ENCODE measurements at places on chromosomes 16 and 17.

DNA sequence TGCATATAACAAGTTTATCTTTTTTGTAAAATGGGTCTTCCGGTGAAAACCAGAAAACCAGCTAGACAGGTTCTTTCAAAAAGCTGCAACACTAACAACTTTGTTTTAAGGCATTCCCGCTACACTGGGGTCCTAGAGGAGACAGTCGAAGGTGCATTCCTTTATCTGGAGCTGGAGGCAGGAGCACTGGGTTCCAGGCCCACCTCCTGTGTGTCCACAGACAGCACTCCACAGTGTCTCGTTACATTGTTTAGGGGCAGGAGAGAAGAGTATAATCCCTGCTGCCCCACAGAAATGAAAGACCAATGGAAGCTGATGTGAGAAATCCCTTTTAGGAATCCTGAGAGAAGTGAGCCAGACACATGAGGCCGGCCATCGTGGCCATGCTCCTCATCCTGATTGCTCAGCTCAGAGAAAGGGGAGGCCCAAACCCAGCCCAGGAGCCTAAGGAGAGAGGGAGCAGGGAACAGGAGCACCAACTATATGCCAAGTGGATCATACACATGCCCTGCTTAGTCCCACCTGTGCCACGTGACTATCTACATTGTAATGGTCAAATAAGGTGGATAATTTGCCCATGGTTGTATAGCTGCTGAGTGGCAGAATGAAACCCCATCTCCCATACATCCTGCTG is 59.5 kb downstream of the CCDC182 start:
- DNase-seq = no peak

GRCh38 chr17:37650419-37651003 is 7.3 kb upstream of the DDX52 start:
- no peak for DNase-seq

- no peak for DNase-seq
Observed at GRCh38 chr16:64362193-64362592, 759.7 kb downstream of the CDH11 start.

DNA sequence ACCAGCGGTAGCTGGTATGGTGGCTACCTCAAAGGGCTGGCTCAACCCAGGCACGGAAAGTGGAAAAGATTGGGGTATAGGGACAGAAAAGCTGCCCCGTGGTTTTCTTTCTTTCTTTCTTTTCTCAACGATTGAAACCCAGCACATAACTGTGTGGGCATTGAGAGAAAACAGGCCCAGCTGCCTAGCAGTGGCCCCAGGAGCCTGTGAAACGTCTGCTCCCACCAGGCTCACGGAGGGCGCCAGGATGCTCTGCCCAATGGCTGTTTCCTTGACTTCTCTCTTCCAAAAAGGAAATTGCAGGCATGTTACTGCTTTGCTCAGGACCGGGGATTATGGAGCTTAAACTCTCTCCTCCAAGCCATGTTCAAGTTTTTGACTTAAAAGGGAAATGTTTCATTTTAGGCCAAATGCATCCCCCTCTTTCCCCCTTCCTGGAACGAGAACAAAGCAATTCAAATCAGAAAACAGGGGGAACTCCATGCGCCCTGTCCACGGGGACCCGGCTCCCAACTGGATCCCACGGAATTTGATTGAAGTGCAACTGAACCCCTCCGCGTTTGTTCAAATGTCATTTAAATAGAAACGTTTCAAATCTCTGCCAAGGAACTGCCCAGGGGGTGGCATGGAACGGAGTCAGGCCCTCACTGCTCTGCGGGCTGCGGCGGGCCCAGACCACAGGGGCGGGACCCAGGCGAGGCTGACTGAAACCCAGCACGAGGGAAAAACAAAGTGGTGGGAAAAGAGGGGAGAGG is 133.5 kb downstream of the RGS9 start:
- DNase-seq = no peak

- no peak for DNase-seq
Observed at GRCh38 chr17:27553019-27553511, 77.9 kb upstream of the LGALS9 start.

- no peak for DNase-seq
Observed at GRCh38 chr16:64217789-64218535, 903.9 kb downstream of the CDH11 start.

DNA sequence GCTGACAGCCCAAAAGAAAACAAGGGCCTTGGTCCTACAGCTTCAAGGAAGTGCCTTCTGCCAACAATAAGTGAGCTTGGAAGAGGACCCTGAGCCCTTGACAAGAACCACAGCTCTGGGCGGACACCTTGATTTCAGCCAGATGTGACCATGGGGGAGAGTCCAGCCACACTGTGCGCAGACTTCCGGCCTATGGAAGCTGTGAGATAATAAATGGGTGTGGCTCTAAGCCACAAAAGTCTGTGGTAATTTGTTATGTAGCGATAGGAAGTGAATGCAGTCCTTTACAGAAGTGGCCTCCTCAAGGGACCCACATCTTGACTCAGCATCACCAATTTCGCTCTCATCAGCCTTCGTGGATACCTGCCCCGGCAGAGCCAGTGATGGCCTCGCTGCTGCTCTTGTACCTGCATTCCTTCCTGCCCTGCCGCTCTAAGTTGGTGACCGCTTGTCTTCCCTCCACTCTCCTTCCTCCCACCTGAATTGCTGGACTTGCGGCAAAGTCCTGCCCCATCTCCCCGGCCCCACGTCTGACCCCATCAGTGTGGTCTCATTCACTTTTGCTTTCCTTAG is 29.3 kb downstream of the PRSS54 start:
- DNase-seq = no peak

- no peak for DNase-seq
Observed at GRCh38 chr17:78423961-78424675, 45.7 kb downstream of the PGS1 start.

DNA sequence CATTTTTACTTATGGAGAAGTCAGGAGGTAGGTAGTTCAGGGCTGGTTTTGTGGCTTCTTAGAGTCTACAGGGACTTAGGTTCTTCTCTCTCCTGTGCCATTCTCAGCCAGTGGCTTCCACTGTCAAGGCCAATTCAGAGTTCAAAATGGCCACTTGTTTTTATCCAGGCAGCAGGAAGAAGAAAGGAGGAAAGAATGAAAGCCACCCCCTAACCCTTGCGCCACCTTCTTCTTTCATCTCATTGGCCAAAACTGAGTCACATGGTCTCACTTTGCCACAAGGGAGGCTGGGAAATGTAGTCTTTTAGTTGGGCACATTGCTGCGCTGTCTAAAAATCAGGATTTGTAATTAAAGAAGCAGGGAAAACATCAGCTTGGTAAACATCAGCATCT is 60.8 kb upstream of the MED9 start:
- DNase-seq = peak; percentile 80

DNA sequence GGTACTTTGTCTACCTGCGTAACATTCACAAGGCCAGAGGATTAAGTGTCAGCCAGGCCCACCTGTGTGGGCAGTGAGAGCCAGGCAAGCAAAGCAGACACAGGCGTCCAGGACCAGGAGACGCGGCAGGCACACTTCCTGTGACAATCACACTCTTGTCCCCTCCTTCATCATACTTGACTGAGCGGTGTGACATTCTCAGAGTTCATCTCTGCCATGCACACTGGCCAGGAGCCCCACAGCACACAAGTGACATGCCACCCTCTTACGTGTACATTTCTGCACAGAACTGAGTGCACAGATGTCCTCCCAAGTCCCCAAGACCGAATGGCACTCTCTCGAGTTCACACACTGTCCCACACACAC is 8.7 kb downstream of the PPP1R9B start:
- DNase-seq = no peak

DNA sequence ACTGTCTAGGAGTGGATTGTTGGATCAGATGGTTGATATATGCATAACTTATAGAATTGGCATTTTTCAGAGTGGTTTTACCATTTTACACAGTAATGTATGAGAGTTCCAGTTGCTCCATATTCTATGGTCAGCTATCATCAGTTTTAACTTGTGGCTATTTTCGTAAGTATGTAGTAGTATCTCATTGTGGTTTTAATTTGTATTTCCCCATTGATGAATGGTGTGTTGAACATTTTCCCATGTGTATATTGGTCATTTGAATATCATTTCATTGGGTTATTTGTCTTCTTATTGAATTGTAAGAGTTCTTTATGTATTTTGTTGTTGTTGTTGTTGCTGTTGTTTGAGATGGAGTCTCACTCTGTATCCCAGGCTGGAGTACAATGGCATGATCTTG is 6.2 kb downstream of the WNT9B start:
- no peak for DNase-seq

- no peak for DNase-seq
Observed at GRCh38 chr17:78736526-78737079, 45.5 kb downstream of the CYTH1 start.

DNA sequence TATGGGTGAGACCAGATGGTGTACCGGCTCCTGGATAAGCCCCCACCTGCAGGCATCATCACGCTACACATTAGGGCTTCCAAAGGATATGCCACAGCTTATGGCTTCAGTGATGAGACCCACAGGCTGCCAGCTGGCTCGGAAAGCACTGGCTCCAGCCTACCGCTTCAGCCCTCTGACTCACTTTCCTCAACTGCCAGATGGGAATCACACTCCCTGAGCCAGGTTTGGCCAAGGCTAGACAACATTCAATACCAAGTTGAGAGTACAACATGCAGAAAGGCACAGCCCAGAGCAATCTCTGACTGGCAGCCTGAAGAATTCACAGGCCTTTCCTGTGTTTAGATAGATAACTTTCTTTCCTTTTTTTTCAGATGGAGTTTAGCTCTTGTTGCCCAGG is 10.3 kb downstream of the CENPV start:
- no peak for DNase-seq

- DNase-seq = no peak
Observed at GRCh38 chr16:52547004-52547833, at the start of gene TOX3. Gene TOX3, minus strand, starts transcription at chr16:52547143. Its CDS starts 420 bp downstream, at chr16:52546723.

DNA sequence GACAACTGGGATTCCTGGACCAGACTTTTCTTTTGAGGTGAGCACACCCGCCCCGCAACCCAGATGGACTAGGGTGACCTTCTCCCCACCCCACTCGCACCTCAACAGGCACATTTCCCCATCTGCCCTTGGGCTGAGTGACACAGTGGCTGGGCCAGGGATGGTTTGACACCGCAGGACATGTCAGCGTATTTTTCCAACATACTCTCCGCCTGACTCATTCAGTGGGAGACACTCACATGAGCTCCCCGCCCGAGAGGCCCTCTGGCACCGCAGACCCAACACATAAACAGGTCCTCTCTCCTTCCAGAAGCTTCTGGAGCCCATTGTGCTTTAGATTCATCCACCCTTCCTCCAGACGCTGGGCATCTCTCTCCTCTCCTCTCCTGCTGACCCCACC is 69.4 kb downstream of the ZDHHC7 start:
- no peak for DNase-seq

DNA sequence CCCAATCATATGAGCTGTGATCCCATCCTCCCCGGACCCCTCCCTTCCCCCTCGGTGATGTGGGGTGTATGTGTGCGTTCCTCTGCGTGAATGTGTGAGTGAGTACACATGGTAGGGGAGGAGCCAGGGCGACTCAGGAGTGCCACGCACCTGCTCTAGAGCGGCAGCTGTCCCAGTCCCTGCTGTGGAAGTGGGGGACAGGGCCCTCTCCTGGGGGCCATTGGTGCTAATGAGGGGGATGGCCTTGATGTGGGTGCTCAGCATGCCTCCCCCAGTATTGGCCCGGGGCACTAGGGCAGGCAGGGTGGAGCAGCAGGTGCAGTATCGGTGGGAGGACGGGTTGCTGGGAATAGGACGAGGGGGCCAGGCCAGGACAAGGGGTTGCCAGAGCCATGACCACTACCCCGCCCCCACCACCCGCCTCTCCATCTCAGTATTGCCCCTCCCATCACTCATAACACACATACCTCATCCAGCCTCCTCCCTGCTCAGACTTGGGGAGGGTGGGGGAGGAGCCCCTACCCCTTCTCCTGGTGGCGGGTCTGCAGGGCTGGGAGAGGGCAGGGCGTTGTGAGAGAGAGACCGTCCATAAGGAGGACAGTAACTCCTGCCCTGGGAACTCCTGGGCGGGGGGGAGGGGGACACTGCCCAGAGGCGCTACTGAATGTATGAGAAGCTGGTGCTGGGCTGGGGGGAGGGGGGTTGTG is 8.5 kb downstream of the NR1D1 start:
- no peak for DNase-seq

DNA sequence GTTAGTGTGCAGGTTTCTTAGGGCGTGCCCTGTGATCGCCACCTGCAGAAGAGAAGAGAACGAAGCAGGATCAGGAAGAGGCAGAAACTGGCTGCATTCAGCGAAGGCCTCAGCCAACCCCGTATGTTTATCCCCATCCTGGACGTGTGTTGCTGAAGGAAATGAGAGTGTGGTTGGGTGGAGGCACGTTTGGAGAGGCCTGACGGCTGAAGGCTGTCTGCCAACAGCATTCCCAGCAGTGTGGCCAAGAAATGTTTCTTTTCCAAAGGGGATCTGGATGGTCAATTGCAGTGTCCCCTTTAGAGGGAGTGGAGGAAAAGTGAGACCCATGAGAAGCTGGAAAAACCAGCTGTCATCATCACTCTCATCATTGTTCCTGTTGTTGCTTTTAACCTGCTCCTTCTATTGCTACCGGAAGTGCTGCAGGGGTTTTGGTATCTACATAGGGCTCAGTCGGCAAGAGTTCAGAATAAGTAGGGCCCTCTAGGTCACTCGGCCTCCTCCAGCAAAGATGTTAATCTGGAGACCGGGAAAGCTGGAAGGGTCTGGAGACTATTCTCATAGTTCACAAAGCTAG is 46.5 kb upstream of the SLC47A1 start:
- DNase-seq = no peak

DNA sequence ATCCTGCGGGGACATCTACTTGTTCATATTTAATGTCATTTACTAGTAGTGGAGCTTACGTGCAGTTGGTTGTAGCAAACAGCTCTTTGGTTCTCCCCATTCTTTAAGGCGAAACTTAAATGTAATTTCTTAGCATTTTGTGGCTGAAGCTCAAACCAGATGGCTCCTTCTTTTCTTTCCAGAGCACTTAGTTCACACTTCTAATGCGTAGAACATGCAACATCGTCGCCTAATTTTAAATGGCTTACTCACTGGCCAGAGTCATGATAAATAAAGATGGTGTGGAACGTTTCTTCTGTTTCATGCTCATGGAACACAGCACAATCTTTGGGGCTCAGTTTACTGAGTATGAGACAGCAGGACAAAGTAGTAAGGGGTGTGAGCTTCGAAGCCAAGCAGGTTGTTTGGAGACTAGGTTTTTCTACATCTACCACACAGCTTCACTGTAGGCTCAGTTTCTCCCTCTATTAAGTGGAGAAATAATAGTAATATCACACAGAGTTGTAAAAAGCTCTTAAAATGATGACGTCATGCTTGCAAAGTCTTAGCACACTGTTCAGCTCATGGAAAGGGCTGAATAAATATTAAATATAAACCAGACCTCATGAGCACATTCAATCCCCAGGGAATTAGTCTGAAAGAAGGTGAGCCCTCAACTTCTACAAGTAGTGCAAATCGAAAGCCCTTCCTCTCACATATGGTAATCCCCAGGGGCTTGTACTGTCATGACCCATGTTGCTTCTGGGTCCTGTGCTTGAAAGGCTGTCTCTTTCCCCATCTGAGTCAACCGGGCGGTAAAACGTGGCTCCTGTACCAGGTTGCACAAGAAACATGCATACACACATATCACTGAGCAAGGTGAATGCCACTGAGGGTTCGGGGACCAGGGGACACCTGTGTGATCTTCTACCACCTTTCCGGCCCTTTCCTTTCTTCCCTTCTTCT is 384.3 kb downstream of the CDH13 start:
- DNase-seq = no peak

GRCh38 chr17:19508577-19508867 is 25.1 kb upstream of the SLC47A1 start:
- no peak for DNase-seq

GRCh38 chr17:44955674-44956425 is 8.3 kb upstream of the KIF18B start:
- no peak for DNase-seq
